Adipocyte (in vitro differentiated cells): ENCODE measurements at places on chromosomes 1 and 21.
A peak's percentile ranks its signal among the peaks of the same experiment; 100 is the strongest.

- peak; percentile 86 for DNase-seq
Observed at GRCh38 chr1:220458936-220459335, 69.0 kb upstream of the MARK1 start.

DNA sequence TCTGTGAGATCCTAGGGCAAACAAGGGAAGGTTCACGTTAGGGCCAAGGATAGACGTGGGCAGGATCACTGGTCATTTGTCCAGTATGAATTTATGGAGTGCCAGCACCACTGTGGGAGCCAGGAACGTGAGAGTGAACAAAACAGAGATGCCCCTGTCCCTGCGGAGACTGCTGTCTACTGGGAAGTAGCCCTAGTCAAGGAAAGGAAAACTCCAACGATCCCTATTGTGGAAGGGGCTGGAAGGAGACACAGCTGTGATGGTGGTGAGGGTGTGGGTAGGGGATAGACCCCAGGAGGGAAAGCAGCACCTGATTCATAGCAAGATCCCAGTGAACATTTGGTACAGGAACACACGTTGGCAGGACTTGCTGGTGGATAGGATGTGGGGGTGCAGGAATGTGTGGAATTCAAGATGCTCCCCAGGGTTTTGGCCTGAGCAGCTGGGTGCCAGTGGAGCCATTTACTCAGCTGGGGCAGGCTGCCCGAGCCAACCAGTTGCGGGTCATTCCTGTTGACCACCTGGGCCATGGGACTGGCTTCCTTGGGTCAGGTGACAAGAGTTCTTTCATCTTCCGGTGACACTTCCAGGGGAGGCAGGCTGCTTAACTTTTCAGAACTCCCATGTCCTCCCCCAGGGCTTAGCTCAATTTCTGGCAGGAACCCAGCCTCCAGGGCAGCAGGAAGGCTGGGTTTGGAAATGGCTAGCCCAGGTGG, 1.2 kb upstream of the ATP13A2 start:
- DNase-seq: no peak

- peak; percentile 64 for DNase-seq
Observed at GRCh38 chr1:164771619-164772361, 212.8 kb downstream of the PBX1 start.

GRCh38 chr1:41730806-41731205, 187.9 kb downstream of the HIVEP3 start:
- DNase-seq: no peak

DNA sequence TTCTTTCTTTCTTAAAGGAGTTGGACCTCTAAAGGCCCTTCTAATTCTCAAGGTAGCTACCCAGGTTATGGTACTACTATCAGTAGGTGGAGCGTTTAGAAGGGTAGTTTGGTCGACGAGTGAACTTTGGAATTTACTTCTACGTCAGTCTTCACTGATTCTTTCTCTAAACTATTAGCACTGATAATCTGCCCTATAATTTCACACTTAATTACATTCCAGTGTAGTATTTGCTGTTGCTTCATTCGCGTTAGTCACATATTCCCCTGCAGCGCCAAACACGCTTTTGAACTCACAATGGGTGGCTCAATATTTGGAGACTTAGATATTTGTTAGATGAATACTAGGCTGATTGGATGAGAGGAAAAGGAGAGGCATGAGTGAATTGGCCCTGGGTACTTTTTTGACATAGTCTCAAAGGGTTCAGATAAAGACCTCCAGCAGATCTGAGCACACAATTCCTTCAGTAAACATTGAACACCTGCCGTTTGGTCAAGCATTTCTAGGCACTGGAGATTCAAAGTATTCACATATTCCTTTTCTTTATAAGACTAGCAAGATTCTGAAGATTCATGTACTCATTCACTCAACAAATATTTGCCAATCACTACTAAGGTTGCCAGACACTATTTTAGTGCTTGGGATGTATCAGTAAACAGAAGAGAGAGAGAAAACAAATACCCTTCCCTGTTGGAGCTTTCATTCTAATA, 929 bp upstream of the FOXJ3 start:
- DNase-seq: peak; percentile 65

- peak; percentile 10 for DNase-seq
Observed at GRCh38 chr1:117240547-117240946, 29.8 kb upstream of the VTCN1 start.

DNA sequence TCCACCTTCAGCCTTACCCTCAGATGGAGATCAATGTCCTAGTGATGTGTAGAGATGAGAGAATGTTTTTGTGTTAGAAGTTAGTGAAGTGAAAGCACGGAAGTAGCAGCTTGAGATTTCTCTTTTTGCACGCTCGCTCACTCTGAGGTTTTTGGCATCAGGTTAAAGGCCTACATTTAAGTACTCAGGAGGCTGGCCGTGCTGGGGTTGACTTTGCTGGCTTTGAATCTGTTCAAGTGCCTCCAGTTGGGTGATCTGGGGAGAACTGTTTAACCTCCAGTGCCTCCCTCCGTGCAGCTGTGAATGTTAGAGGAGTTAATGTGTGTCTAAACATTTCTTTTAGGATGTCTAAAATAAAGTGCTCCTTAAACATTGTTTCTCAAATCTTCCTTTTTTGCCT, 13.9 kb downstream of the PHGDH start:
- no peak for DNase-seq

DNA sequence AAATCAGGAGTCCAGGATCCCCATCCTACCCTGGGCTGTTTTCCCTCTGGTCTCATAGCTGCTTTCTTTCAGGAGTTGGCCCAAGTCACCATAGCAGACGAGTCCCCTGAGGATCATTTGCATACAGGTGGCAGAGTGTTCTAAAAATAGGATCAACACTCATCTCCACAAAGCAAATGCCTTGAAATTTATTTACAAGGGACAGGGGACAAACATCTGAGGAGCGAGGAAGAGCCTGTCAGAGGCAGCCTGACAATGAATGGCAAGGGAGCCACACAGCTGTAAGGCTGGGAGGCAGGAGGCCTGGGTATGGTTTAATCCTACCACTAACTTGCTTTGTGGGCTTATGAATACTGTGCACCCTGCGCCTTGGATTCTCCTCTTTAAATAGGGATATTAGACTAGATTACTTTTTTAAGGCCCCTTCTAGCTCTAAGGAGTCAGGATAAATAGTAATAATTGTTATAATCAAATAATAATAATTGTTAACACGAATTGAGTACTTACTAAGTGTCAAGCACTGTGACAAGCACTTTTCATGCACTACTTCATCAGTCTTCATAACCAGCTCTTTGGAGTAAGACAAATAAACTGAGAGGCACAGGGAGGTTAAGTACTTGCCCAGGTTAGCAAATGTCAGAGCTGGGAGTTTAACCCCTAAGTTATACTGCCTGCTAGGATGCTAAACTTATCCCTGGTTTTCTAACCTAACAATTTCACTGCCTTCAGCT, 34.5 kb downstream of the RAB3B start:
- DNase-seq: no peak

DNA sequence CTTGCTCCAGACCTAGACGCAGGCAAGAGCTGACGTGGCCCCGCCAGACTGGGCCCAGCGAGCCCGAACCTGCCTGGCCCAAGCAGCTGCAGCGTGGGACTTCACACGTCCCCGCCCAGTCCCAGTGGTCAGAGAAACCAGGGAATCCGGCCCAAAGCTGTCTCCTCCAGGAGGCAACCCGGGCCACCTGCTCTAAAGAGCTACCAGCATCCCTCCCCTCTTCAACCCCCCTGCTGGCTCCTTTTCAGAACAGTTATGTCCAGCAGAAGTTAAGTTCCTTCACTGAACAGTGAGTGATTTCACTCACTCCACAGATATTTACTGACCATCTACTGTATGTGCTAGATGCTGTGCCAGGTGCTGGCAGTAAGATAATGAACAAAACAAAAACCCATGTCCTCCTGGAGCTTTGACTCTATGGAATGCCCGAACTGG, 2.1 kb upstream of the EFNA1 start:
- DNase-seq: no peak

GRCh38 chr1:75134647-75135572, 722 bp downstream of the LHX8 start:
- peak; percentile 43 for DNase-seq

DNA sequence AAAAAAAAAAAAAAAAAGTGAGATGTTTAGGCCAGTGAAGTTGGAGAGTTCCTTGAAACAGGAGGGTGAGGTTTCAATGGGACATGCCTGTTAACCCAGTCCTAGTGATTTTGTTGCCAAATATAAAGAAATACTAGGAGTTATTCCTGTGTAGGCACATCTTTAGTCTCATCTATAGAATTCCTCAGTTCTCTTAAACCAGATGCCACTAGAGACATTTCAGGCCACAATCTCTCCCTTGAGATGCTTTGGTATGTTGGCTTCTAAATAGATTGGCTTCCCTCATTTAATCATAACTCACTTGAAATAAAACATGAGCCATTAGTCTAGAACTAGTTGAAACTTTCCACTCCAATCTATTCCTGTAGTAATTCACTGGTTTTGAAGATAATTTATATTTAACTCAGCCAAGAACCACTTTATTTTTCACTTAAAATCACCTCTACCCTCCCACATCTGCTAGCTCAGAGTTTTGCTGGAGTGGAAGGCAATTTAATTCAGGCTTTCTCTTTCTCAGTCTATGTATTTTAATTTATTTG, 29.8 kb downstream of the GPR137B start:
- DNase-seq: peak; percentile 49

DNA sequence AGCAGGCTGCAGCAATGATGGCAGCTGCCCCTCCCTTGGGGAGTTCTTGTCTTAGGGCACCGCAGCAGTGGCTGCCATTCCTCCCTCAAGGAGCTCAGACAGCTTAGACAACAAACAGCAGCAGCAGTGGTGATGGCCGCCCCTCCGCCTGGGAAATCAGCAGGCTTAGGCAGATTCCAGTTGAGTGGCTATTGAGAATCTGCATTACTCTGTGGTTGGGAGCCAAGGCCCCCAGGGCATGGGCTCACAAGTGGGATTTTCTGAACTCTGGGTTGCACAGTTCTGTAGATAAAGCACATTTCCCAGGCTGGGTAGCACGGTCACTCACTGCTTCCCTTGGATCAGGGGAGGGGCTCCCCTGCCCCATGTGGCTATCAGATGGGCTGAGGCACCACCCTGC, 1280.7 kb upstream of the TMPRSS15 start:
- DNase-seq: no peak

GRCh38 chr1:242452573-242452972, 71.9 kb downstream of the PLD5 start:
- DNase-seq: no peak

GRCh38 chr1:103230061-103230460, 121.7 kb upstream of the COL11A1 start:
- no peak for DNase-seq

GRCh38 chr1:159880430-159880829, 18.0 kb upstream of the VSIG8 start:
- no peak for DNase-seq

GRCh38 chr1:15214527-15214926, 32.5 kb upstream of the FHAD1 start:
- DNase-seq: no peak

DNA sequence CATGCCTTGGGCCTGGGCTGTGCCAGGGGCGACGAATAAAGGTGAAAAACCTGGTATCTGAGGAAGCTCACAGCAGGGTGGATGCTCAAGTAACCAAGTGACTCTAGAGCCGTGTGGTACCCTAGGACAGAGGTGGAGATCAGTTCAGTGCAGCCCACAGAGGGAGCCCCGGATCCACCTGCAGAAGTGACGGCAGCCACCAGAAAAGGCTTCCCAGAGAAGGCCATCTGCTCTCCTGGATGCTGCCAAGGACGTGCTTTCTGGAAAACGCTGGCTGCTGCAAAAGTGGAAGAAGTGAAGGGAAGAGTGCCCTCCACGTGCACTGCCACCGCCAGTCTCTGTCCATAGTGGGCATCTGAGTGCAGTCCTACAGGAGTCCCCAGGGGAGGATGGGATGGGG, 27.7 kb downstream of the TMCO4 start:
- no peak for DNase-seq

DNA sequence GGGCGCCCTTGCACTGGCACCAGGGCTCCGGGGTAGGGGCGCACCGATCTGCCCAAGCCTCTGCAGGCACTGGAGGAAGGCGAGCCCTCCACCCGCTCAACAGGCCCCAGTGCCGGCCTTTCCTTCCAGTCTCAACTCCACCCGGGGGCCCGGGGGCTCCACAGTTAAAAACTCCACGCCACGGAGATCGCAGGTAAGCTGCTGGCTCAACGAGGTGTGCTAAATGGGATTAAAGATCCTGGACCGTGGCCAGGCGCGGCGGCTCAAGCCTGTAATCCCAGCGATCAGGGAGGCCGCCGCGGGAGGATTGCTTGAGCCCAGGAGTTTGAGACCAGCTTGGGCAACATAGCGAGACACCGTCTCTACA, 536 bp downstream of the HSF2BP start:
- no peak for DNase-seq

DNA sequence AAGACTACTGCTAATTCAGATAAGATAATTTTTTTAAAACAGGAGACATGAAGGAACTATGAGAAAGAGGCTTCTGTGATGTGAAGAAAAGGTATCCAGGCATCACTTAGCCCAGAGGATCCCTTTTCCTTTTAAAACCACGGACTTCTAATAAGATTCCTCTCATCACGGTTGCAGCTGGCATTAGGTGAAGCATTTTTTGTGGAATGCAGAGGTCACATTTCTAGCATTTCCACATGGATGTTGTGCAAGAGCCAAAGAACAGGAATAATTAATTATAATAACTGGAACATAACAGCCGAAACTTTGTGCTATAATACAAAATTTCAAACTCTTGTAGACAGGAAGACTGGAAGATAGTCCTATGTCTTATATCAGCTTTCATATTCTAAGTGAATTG, 27.6 kb downstream of the CYP2J2 start:
- peak; percentile 45 for DNase-seq

DNA sequence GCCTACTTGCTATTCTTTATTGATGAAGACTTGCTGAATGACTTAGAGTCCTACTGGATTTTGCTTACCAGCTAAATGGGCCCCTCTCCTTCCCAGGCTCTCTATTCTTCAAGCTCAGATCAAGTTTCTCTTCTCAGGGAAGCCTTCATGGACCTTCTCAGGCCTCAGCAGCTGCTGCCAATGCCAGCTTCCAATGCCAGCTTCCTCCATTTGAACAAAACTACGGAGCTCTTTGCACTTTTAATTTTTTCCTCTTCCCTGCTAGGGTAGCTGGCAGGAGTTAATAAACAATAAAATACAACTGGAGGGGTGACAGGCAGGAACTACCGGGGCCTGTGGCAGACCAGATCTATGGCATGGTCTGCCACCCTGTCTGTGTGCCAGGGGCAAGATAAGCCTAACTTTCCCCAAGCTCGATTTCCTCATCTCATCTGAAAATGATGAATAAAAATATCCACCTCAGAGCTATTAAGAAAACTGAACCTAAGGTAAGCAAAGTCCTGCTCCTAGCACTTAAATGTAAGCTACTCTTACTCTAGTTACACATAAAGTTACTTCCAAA, 995 bp upstream of the IPO13 start:
- no peak for DNase-seq

DNA sequence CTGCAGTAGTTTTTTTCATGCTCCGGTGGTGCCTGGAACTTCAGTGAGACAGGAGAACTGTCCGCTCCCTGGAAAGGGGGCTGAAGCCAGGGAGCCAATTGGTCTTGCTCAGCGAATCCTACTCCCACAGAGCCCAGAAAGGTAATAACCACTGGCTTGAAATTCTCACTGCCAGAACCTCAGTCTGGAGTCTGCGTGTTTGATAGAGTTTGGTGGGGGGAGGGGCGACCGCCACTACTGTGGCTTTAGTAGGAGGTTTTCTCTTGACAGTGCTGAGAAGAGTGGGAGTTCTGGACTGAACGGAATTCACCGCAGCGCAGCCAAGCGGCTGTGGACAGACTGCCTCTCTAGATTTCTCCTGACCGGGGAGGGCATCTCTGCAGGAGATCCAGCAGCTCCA, 8.0 kb upstream of the OR2M3 start:
- no peak for DNase-seq
